NCI-H1694 (cell line): ENCODE measurements at places on chromosomes 5 and 9.

- DNase-seq, result no peak
Measured at GRCh38 chr9:89891591-89892304, 286.9 kb downstream of the GADD45G start.

GRCh38 chr5:3326841-3327232, 268.8 kb upstream of the IRX1 start:
- DNase-seq, result no peak

- no peak for DNase-seq
Measured at GRCh38 chr9:3277200-3277599, 248.6 kb downstream of the RFX3 start.

GRCh38 chr9:85900504-85901201, 40.3 kb upstream of the NAA35 start:
- DNase-seq, result peak; percentile 10

- DNase-seq, result no peak
Measured at GRCh38 chr5:160353379-160353778, 17.0 kb downstream of the C1QTNF2 start.
